ENCODE measurements at places on chromosomes 4 and X.

GRCh38 chr4:70651864-70652506, 14.3 kb downstream of the JCHAIN start:
- peak; percentile 64 for DNase-seq

GRCh38 chr4:96052827-96053226, 212.9 kb downstream of the PDHA2 start:
- DNase-seq = peak; percentile 6

GRCh38 chr4:156638334-156638733, 333.3 kb downstream of the PDGFC start:
- DNase-seq = peak; percentile 66

GRCh38 chrX:68203211-68203610, 230.1 kb downstream of the OPHN1 start:
- no peak for DNase-seq

GRCh38 chrX:47706575-47706974, 47.6 kb upstream of the UXT start:
- peak; percentile 58 for DNase-seq

DNA sequence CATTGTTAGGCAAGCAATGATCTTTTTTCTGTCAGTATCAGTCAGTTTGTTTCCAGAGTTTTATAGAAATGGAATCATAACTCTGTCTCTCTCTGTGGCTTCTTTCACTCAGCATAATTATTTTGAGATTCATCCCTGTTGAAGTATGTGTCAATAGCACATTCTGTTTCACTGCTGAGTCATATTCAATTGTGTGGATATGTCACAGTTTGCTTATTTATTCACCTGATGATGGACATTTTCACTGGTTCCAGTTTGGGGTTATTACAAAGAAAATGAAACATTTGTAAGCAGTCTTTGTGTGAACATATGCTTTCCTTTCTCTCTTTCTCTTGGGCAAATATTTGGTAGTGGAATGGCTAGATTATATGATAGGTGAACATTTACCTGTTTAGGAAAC, 10.2 kb upstream of the ZNF718 start:
- DNase-seq = no peak

DNA sequence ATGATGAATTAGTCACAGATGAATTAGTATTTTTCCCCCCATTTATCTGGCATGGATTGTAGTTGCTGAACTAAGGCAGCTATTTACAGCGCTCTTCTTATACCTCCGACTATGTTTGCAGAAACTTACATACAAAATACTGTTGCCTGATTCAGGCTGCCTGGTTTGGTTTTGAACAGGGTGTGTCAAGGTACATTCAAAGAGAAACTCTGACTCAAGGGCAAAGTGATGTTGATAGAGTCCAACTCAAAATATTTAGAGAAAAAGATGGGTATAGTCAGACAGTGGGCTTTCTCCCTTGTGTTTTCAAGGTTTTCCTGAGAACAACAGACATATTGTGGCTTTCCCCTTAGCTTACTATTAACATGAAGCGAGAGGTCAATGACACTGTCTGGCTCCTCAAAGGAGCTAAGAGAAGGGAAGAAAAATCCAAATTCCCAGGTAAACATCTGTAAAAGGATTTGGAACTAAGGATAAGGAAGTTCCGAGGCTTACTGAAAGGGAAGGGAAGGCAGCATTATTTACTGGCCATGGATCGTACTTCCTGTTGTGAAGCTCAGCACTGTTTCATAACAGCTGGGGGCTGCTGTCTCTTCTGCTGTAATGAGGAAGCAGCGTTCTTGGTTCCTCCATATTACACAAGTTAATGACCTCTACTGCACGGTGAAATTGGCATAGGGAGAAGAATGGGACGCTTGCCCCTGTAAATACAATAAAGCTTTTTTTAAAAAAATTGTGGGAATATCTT, 30.9 kb downstream of the FAM9C start:
- DNase-seq = peak; percentile 72

GRCh38 chr4:36241771-36242170, 2.5 kb downstream of the ARAP2 start:
- no peak for DNase-seq

GRCh38 chr4:105329081-105329480, 144.8 kb downstream of the PPA2 start:
- no peak for DNase-seq

- DNase-seq = peak; percentile 12
These were observed 70.6 kb downstream of the TRAPPC11 start for GRCh38 chr4:183729430-183730328.

- DNase-seq = no peak
These were observed 4.2 kb upstream of the MAB21L2 start for GRCh38 chr4:150577796-150578195.

DNA sequence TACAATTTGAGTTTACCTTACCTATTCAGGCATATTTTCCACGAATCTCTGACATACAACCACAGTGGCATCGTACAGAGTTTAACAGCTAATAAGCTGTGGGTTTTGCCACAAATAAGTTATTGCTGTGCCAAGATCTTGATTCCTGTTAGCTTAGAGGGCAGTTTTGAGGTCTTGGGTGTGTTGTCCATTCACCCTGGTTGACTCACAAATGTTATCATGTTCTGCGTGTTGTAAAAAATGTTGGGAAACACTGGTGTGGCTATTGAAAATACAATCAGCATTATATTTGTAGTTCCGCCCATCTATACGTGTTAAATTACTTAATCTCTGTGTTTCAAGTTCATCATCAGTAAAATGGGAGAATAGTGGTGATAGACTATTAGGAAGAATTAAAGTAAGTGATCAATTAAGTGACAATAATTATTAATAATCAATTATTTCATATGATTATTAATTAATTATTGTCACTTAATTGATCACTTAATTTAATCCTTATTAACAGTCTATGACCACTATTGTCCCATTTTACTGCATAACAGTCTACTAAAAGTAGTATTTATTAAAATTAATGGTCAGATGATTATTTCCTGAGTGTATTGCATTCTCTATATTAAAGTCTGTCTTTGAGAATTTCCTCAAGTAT, 96.3 kb downstream of the TMA16 start:
- no peak for DNase-seq

DNA sequence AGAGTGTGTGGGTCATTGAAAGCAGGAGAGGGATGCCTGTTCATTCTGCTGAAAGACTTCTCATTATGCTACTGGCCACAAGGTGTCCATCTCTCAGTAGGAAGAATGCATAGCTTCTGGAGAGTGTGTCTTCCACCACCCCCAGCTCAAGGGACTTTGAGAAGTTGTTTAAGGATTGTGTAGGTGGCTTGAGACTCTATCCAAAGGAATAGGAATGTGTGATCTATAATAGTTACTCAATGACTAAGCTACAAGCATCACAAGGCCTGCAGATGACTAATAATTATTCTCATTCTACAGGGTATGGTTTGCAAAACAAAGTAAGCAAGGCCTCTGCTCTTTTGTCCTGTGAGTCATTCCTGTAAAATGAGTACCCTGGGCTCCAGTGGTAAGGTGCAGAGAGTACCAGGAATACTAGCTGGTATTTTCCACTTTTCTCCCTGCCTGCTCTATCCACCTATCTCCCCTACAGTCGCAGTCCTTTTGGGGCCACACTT, 279.8 kb upstream of the BOD1L1 start:
- peak; percentile 96 for DNase-seq

- DNase-seq = peak; percentile 49
These were observed 88.1 kb upstream of the C1QTNF7 start for GRCh38 chr4:15339737-15340136.

GRCh38 chr4:100246697-100247096, 56.4 kb upstream of the DDIT4L start:
- DNase-seq = no peak

GRCh38 chrX:71111921-71112431, 599 bp upstream of the IL2RG start:
- no peak for DNase-seq

- no peak for DNase-seq
These were observed 60.8 kb downstream of the PPM1K start for GRCh38 chr4:88223516-88223915.

GRCh38 chr4:35463251-35463952, 780.9 kb downstream of the ARAP2 start:
- DNase-seq = no peak

DNA sequence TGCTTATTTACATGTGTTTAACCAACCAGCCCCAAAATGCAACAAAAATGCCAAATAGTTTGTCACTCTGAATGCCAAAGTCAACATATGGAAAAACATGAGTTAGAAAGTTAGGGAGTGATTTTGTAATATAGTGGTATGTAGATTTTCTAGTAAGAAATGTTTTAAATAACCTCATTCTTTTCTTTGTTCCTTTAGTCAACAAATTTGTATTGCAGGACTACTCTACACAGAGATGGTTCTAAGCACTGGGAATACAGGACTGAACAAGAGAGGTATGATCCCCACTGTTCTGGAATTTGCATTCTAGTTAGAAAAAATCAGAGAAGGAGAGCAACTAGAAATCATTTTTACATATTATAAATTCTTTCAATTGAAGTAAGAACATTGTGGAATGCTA, 218.8 kb upstream of the ANXA10 start:
- no peak for DNase-seq

DNA sequence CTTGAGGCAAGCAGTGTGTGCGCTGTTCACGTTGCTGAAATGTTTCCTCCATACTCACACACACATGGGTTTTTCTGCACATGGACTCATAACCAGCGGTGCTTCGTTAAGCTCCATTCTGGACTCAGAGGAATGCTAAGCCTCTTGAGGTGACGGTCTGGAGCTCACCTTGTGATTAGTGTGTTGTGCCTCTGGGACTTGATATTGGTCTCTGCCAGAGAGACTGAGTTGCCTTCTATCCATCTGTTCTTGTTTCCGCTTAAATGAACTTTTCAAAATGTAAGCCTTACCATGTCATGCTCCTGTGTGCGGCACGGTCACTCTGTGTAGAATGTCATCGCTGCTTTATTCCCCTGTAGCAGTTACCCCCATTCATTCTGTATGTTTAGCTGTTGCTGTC, 42.5 kb downstream of the ADD1 start:
- no peak for DNase-seq

- no peak for DNase-seq
These were observed 661 bp upstream of the RBM41 start for GRCh38 chrX:107119283-107119682.

DNA sequence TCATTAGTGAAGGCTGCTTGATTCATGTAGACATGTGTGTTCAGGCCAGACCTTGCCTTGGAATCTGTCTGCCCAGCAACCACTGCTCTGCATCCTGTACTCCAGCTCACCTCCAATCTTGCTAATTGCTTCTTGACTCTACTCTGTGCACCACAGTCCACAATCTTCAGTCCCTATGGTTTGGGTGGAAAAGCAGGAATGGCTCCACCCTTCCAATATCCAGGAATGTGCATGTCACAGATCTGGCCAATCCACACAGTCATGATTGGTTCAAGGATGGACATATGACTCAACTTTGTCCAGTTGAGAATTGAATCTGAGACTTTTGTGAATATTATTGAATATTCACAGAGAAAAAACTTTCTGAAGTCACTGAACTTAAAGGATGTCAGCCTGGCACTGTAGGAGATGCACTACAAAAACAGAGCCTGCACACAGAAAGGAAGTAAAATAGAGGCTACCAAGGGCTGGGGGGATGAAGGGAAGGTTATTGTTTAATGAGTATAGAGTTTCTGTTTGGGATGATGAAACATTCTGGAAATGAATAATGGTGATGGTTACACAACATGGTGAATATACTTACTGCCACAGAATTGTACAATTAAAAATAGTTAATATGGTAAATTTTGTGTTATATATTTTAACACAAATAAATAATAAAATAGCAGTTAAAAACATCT, 161.3 kb upstream of the USP38 start:
- DNase-seq = no peak

- no peak for DNase-seq
These were observed 3.4 kb downstream of the RHOH start for GRCh38 chr4:40199999-40200874.

DNA sequence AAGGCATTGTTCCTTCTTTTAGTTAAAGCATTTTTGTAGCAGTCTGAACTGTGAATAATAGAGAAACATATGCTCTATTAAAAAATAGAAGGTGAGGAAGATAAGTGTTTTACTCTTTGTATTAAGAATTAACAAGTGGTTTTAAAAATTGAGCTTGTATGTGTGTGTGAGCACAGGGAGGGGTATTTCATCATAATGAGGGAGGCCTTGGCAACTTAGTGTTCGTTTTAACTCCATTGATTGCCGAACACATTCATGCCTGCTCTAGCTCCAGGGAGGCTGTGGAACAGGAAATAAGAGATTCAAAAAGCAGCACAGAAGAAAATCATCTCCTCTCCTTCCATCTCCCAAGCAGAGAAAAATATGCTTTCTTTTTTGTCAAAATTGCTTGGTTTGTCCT, 14.8 kb downstream of the SHROOM3 start:
- DNase-seq = peak; percentile 65

DNA sequence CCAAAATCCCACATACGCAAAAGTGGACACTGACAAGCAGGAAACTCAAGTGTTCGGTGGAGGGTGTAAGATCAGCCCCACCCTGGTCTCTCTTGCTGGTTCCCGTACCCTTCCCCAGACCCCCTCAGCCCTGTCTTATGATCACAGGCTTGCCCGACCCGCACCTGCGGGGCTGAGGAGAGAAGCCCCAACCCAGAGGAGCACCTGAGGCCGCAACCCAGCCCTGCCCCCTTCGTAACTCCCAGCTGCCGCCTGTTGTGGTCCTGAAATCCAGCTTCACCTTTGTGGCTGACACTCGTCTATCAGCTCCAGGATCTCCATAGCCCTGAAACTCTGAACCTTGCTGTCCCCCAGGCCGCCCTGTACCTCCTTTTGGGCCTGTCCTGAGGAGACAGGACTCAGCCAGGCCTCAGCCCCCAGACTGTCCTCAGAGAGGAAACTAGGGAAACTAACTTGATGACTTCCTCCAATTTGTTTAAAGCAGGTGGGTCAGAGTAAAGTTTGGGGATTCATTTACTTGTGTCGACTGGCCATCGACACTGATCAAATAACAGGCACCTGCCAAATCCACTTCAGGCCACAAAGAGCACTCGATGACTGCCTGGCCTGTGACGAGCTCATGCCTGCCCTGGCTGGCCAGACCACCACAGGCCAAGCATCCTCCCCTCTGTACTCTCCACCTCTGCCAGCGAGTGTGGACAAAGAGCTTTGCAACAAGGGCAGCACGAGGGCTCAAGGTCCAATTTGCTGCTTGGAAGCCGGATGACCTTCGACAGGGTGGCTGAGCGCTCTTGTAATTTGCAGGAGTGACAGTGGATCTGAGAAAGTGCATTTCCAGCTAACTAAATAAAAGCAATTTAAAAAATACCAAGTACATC, 19.3 kb downstream of the DCTD start:
- DNase-seq = no peak

- DNase-seq = no peak
These were observed 39.3 kb downstream of the GRIA3 start for GRCh38 chrX:123223409-123223808.

DNA sequence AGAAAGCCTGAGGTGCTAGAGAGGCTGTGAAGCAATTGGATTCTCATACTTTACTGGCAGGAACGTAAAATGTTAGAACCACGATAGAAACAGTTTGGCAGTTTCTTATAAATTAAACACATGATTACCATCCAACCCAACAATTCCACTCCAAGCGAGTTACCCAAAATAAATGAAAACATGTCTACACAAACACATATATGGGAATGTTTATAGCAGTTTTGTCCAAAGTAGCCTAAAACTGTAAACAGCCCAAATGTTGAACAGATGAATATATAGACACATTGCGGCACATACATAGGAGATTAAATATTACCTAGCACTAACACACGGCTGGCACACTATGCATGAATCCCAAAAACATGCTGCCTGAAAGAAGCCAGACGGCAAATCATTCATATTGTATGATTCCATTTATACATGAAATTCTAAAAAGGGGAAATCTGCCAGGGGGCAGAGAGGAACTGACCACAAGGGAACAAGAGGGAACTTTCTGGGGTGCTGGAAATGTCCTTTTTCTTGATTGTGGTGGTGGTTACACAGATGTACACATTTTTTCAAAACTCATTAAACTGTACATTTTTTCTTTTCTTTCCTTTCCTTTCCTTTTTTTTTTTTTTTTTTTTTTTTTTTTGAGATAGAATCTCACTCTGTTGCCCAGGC, 50.4 kb upstream of the SLC25A4 start:
- no peak for DNase-seq

Measured in fibroblast of pulmonary artery (primary cell).